ENCODE measurements at places on chromosomes 16 and 17. TPM values are rescaled to one million over a fixed set of nuclear protein-coding genes. Genes with fewer than 3 reads are reported as not detected.

TNFRSF13B gene
- total RNA-seq, result not detected

EFNB3 gene
- 4.7 TPM for total RNA-seq

GRCh38 chr16:10817963-10818941 is at the start of gene TVP23A:
TVP23A (minus strand) TSS chr16:10818794; CDS start chr16:10818493, 301 bp downstream.
- no peak for DNase-seq

DNA sequence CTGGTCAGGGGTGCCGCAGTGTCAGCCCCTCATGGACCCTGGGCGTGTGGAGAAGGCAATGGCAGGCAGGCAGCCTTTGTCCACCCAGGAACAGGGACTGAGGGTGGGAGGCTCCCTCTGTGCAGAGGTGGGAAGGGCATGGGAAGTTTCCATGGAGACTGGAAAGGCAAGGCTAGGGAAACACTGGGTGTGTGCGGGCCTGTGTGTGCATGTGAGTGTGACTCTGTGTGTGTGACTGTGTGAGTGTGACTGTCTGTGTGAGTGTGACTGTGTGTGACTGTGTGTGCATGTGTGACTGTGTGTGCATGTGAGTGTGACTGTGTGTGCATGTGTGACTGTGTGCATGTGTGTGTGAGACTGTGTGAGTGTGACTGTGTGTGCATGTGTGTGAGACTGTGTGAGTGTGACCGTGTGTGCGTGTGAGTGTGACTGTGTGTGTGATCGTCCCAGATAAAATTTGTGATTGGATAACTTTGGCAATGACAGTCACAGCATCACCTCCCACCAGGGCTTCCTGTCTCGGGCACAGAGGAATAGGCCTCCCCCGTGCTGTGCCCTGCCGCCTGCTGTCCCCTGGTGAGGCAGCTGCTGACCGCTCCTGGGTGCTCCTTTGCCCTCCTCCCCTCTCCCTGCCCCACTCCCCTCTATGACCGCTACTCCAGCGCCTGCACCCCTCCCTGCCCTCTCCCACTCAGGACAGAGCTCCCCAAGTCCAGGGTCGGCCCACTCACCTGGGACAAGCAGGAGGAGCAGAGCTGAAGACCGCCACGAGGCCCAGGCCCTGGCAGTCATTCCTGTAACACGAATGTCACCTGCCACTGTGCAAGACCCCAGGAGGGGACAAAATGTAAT is 698 bp downstream of the CD300C start:
- no peak for DNase-seq

- DNase-seq, result no peak
Observed at GRCh38 chr17:73319766-73320165, 8.0 kb upstream of the CDC42EP4 start.

- DNase-seq, result no peak
Observed at GRCh38 chr17:38883592-38884526, 14.0 kb downstream of the LASP1 start.

- no peak for DNase-seq
Observed at GRCh38 chr16:53899431-53899830, 195.5 kb downstream of the FTO start.

DNA sequence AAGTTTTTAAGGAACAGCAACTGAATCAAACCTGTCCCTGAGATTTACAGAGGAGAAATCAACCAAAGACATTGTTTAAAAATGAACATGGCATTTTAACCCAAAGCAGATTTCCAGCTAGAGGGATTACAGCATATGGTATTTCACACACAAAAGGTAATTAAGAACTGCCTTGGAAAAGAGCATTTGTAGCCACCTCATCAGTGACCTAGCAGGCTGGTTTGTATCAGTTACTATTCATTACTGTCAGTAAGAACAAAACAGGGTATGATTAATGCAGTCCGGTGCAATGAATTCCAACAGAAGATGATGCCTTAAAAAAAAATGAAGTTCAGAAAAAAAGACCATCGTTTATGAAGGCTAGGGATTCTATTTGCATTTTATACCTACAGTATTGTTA is 219.9 kb downstream of the CHD9NB start:
- no peak for DNase-seq

- no peak for DNase-seq
Observed at GRCh38 chr16:84547546-84548061, 43.1 kb upstream of the MEAK7 start.

- DNase-seq, result no peak
Observed at GRCh38 chr17:72566671-72567484, 446.1 kb downstream of the SOX9 start.

DNA sequence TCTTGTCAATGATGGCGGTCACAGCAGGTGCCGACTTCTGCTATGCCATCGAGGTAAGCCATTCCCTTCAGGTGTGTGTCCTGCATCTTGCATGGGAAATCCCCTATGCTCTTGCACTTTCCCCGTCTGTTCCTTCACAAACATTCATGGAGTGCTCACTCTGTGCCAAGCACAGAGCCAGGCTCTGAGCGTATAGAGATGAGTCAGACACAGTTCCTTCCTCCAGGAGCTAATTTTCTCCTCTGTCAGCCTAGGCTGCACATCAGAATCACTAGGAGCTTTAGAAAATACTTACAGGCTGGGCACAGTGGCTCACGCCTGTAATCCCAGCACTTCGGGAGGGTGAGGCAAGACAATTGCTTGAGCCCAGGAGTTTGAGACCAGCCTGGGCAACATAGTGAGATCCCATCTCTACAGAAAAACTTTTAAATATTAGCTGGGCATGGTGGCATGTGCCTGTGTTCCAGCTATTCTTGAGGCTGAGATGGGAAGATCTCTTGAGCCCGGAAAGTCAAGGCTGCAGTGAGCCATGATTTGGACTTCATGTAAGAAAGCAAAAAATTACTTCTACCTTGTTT is 14.1 kb downstream of the PRMT7 start:
- no peak for DNase-seq

DNA sequence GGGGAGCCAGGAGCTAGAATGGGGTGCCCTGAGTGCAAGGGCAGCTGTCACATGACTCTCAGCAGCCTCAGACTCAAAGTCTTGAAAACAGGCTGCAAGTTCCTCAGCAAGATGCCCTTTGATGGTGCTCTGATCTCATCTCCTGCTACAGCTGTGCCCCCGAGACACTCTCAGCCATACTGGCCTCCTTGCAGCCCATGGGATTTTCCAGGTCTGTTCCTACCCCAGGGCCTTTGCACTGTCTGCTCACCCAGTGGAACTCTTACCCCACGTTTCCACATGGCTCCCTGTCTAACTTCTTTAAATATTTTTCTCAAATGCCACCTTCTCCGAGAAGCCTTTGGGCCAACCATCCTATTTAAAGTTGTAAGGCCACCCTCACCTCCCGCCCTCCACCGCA is 146.9 kb downstream of the C16orf95 start:
- DNase-seq, result no peak
